Stromal cell of bone marrow (primary cell): ENCODE measurements at places on chromosomes 6 and 20.

DNA sequence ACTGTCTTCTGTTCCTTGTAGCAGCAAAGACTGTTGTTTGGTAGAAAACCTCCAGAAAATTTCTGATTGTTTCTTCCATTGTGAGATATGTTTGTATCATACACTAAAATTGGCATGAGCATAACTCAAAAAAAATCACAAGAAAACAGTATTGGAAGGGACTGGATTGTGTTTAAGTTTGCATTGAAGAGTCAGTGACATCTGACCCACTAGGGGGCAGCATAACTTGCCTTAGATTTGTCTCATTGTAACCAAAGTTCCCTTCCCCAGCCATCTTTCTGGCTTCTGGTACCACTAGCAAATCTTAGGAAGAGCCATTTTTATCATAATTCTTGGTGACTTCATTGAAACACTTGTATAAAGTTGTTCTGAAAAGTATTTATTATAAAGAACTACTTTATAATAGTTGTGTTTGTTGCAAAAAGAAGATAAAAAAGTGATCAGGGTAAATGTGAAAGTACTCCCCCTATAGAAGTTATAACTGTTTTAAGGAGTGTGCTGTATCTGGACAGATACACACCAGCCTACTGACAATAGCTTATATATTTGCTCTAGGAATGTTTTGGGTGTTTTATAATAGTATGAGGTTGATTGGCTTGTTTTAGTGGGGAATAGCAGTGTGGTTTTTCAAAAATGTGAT is 7.7 kb downstream of the CSTF1 start:
- peak; percentile 60 for DNase-seq

DNA sequence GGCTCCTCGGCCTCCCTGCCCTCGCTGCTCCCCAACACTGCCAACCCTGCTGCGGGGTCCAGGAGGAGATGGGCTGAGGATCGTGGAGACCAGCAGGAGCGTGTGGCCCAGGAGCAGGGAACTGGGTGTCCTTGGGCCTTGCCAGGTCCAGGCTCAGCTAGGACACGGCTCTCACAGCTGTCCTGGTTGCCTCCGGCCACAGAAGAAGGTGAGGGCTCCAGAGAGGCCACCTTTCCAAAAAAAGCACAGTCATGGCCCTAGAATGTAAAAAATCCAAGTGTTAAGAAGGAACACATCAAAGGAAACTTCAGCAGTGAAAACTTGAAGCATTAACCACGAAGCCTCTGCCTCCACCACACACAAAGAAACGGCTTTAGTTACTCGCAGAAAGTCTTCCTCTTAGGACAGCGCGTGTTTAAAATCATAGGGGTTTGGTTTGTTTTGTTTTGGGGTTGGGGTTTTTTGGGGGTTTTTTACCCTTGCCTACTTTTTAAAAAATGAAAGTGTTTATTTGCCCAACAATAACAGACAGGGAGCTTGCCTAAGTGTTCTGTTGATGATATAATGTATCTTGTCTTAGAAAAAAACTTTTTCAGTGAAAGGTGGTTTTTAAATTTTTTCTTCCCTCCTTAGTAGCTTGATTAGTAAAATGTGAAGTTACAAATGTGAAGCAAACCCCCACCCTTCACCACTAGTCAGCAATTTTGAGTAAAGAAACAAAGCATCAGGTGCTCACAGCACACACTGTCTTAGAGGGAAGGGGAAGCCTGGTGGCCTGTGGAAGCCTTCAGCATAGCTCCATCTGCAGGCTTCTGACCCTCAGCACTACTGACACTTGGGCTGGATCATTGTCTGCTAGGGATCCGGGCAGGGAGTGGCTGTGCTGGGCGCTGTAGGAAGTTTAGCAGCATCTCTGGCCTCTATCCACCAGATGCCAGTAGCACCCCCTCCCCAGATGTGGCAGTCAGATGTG is 60.0 kb downstream of the PTPN1 start:
- DNase-seq = no peak

- no peak for DNase-seq
Observed at GRCh38 chr6:168139121-168139520, 60.1 kb upstream of the FRMD1 start.

GRCh38 chr6:141521440-141521839 is 611.3 kb upstream of the GJE1 start:
- DNase-seq = peak; percentile 31

DNA sequence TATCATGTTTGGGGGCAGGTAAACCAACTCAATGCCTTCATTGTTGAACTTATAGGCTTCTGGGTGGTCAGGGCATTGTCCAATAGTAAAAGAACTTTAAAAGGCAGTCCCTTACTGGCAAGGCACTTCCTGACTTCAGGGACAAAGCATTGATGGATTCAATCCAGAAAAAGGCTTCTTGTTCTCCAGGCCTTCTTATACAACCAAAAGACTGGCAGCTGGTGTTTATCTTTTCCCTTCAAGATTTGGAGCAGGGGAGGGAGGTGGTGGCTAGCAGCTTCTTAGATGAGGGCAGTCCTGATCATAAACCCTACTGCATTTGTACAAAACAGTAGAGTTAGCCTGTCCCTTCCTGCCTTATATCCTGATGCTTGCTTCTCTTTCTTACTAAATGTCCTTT is 57.5 kb downstream of the NCOA3 start:
- DNase-seq = no peak

GRCh38 chr6:40962241-40962640 is 76.8 kb downstream of the UNC5CL start:
- peak; percentile 51 for DNase-seq

DNA sequence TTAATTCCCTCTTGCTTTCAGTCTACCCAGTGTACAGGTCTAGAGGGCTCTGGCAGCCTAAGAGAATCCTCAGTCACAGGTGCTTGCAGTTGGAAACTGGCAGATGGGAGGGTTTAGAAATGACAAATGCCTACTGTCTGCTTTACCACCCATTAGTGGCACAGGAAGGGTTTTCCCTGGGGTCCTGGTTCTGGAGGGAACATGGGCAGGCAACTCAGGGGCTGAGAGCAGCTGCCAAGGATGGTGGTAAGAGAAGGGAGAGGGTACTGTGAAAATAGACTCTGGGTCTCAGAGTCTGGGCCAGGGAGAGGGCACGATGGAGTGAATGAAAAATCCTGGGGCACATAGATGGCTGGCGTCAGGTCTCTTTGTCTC is 103.5 kb downstream of the TCP11 start:
- no peak for DNase-seq

DNA sequence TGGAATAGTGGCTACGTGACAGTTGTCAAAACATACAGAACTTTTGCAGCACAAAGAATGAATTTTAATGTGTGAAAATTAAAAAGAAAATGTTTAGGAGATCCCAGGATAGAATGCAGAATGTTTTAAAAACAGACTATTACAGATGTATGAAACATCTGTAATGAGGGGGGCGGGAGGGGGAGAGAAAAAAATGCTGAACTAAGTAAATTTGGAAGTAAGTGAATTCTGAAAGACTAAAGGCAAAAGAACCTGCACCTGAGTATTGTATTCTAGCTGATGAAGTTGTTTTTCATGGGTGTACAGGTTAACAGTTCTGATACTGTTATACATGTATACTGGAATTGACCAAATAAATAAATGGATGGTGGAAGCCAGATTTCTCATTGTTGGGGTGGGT is 178.8 kb downstream of the ZFAND3 start:
- DNase-seq = no peak

- no peak for DNase-seq
Observed at GRCh38 chr6:160781298-160781697, 79.3 kb downstream of the PLG start.

DNA sequence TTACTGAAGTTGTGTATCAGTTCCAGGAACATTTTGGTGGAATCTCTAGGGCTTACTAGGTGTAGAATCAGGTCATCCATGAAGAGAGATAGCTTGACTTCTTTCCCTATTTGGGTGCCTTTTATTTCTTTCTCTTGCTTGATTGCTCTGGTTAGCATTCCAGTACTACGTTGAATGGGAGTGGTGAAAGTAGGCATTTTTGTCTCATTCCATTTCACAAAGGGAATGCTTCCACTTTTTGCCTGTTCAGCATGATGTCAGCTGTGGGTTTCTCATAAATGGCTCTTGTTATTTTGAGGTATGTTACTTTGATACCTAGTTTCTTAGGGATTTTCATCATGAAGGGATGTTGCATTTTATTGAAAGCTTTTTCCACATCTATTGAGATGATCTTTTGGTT is 195.3 kb downstream of the MOXD1 start:
- DNase-seq = no peak

GRCh38 chr6:117449549-117450439 is 24.1 kb upstream of the ROS1 start:
- DNase-seq = peak; percentile 55

DNA sequence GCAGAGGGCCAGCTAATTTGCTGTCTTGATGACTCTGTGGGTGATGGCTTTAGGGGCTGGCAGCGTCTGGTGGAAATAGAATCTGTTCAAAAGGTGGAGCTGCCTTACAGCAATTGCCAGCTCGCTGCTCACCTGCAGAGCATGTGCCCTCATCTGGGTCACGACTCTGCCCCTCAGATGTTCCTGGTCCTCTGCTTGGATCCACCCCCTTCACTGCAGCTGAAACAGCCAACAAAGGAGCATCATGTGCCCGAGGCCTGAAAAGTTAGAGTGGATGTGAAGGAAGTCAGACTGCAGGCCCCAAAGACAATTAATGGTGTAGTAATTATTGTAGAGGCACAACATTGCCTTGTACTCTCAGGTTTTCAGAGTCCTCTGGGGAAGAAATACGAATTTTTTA is 19.9 kb downstream of the RREB1 start:
- DNase-seq = no peak

DNA sequence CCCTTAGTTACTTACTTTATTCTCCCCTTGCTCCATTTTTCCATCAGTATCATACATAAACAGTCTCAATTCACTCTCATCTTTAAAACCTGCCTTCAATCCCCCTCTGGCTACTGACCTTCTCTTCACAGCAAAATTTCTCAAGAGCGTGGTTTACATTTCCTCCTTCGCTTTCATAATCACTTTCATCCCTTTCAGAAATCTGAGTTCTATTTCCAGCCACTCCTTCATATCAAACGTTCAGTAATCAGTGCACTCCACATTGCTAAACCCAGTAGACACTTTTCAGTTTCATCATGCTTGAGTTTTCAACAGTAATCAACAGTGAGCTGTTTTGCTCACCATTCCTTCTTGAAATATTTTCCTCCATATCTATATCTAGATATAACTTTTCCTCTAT is 176.7 kb upstream of the HSF2 start:
- no peak for DNase-seq

DNA sequence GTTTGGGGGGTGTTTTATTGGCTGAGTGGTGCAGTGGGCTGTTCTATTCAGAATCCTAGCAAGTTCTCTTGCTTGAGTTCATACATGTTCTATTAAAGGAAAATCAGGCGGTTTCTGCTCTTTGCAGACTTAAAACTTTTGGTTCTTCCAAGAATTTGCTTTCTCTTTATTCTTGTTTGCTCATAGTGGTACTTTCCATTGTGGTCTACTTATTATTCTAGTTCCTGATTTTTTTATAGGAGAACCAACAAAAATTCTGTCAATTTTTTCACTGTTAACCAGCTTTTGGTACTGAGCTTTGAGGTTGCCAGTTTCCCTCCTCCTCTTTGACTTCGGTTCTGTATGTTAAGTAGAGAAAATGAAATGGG is 6.7 kb downstream of the AFDN start:
- DNase-seq = no peak

DNA sequence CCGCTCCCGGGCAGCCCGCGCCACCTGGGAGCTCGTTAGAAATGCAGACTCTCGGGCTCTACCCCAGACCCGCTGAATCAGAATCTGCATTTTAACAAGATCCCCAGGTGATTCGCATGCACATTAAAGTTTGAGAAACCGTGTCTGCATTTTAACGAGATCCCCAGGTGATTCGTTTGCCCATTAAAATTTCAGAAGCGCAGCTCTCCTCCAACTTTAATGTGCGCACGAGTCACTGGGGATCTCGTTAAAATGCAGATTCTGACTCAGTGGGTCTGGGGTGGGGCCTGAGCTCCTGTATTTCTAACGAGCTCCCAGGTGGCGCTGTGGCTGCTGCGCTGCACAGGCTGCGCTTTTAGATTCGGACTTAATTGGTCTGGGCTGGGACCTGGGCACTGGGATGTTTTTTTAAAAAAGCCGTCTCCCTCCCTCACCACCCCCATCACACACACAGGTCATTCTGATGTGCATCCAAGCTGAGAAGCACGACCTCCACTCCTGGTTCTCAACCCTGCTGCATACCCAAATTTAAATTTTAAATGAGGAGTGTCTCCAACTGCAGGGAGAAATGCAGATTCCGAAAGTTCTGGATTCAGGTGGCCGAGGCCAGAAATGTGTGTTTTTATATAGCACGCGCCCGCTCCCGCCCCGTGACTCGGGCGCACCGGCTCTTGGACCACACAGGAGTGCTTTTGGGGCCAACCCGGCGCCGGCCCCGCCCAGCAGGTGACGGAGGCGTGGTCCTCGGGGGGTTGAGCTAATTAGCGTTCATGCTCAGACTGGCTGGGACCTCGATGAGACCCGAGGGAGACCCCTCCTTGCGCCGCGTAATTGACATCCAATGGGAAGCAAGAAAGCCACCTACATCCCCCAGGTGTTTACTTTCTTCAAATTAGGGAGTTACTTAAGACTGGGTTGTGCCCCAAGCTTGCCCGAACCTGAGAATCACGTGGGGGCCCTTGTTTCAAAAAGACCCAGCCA is 85.8 kb downstream of the ZFP64 start:
- no peak for DNase-seq

DNA sequence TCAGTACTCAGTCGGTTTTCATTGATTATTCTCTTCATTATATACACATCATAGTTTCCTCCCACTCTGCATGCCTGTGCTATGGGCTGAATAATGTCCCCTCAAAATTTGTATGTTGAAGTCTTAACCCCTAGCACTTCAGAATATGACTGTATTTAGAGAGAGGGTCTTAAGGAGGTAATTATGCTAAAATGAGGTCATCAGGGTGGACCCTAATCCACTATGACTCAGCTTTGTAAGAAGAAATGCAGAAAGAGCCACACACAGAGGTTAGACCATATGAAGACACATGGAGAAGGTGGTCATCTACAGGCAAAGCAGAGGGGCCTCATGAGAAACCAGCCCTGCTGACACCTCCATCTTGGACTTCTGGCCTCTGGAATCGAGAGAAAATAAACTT is 15.8 kb downstream of the ABHD12 start:
- no peak for DNase-seq

DNA sequence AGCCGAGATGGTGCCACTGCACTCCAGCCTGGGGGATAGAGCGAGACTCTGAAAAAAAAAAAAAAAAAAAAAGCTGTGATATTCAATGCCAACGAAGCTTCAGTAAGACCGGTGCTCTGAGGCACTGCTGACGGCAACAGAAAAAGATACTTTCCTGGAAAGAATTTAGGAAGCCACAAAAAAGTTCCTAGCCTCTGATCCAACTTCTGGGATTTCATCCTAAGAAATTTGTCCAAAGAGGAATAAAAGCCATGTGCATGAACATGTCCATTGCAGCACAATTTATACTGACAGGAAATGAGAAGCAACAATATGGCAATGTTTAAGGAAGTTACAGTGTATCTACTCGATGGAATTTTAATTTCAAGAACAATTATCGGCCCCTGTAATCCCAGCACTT is 24.5 kb upstream of the CARMIL1 start:
- DNase-seq = no peak
